Suppressor macrophage treated with lipopolysaccharide for 1 hour (primary cell): ENCODE measurements at places on chromosomes 12 and 14.

DNA sequence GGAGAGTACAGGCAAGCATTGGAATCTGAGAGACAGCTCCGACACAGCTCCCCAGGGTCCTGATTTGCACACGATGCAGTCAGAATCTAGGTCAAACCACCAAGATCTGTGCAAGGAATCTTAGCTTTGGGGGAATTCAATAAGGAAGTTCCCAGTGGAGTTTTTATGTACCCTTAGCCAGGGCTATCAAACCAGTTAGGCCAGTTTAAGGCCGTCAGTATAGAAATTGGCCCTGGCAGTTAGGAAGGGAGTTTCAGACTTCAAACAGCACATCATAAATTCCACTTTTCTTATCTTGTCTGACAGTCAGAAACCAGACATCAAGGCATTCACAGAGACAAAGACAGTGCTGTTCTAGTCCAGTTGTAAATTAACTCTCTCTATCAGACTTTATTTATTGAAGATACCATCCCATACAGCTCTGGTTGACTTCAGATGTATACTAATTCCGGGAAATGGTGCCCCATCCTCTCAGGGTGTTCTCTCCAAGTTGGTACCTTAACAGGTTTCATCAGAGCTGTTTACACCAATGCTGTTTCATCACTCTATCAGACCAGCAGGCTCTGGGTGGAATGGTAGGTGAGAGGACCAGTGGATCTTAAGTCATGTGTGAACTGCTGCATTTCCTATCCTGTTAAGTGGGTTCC is 157.5 kb upstream of the ATF7IP start:
- no peak for DNase-seq

DNA sequence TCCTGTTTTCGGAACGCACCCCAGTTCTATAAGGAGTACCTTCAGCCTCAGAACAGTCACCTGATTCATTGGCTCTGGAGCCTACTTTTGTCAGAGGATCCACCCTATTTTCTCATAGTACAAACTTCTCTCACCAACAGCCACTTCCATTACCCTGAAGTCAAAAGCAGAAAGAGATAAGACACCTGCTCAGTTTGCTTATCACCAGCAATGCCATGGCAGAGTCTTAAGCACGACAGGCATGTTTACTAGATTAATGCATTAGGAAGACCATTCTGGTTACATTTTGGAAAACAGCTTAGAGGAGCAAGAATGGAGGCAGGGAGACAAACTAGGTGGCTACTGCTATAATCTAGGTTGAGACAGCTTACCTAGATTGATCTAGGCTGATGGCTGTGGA is 67.7 kb downstream of the GXYLT1 start:
- DNase-seq: no peak

- DNase-seq: no peak
Measured at GRCh38 chr14:102693006-102693755, 84.1 kb upstream of the TRAF3 start.

- DNase-seq: peak; percentile 66
Measured at GRCh38 chr14:91315844-91316267, 71.4 kb upstream of the GPR68 start.

DNA sequence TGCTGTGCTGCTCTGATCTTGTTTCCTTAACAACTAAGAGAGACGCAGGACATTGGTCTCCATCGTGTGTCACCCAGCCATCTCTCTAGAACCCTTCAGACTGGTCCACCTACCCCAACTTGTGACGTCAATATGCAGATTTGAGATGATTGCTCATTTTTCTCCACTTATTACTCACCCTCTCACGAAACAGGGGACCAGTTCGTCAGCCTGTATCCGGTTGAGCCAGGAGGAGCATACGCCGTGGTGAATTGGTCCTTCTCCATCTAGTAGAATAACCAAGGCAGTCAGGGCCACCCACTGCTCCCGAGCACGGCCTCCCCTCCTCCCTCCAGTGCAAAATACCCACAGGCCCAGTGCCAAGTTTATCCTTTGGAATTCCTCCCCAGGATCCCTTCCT is 36.2 kb upstream of the FBXO21 start:
- no peak for DNase-seq

GRCh38 chr14:63322897-63323573 is 4.3 kb upstream of the GPHB5 start:
- no peak for DNase-seq
